ENCODE measurements at places on chromosomes 5 and 9.

DNA sequence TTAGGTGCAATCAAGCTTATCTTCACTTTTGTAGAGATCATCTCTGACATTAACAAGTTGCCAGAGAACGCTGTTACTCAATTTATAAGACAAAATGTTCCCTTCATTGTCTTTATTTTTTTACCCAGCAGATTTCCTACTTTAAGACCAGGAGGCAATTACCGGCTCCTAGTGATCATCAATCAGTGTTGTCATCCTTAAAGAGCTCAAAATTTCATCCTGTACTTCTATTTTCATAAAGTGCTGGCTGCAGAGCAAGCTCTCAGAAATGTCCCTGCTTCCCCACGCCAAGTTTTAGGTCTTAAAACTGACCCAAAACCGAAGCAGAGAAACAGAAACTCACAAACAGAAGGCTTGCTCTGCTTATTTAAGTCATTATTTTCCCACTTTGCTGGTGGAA is 82.9 kb downstream of the PJA2 start:
- DNase-seq: no peak

- no peak for DNase-seq
These were observed 737.6 kb upstream of the NUDT12 start for GRCh38 chr5:104299998-104300706.

DNA sequence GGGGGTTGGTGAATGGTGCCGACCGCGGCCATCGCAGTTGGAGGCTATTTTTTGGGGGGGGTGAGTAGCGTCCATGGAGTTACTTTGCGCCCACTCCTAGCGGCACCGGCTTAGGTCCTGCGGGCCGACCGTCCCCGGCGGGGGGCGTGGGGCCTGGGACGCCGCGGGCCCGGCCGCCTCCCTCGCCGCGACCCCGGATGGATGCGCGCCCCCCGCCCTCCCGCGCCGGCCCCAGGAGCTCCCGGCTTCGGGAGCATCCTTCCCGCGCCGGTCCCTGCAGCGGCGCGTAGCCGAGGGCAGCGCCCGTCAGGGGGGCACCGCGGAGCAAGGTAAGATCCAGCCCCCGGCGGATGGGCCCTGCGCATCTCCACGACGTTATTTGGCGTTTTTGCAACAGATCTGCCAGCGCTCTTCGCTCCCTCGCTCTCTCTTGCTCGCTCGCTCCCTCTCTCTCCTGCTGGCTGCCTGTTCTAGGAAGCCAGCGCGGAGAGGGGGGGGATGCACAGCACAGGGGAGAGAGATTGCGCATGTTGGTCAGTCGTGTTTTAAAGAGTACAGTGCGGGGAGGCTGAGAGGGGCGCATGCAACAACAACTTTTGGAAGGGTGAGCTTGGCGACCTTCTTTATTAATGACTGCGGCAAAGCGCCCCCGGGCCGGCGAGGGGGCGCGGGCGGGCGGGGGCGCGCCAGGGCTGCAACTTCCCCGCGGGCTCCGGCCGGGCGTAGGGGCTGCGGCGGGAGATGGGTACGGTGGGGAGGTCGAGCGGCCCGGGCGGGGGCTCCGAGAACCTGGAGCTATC is 413 bp downstream of the JADE2 start:
- DNase-seq: no peak

- no peak for DNase-seq
These were observed 16.0 kb downstream of the OR13J1 start for GRCh38 chr9:35854091-35854762.

DNA sequence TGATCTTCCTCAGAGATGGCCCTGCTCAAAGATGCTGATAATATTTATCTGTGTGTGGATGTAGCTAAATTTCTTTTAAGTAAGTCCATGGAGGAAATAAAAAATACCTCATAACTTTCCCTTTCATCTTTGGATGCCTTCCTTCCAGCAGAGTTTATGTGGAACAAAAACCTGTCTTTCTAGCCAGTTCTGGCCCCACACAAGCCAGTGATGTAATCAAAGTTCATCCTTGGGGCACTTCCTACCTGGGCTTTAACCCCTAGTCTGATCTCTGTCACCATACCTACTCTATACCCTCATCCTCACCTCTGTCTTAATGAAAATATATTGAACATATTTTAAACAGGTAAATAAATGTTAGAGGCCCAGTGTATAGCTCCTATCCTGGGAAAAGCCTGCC is 39.8 kb upstream of the RASGRF2 start:
- no peak for DNase-seq

DNA sequence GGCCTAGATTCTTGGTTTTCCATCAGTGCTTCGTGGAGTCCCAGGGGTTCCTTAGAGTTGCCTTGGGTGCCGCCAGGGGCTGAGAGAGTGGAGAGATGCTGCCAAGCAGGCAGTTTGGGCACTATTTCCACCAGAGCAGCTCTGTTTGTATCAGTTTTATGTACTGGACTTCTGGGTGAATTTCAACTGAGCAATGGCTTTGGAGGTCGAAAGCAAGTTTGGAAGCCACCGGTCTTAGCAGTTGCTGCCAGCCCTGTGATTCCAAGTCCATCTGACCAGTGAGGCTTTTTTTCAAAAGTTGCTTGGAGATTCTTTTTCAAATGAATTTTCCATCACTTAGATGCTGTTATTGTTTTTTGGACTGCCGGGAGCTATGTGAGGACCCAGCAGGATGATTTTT is 68.5 kb downstream of the ANGPTL2 start:
- no peak for DNase-seq

GRCh38 chr5:161535762-161536161 is 10.8 kb downstream of the GABRB2 start:
- DNase-seq: no peak

Data from non-pigmented ciliary epithelial cell (primary cell).